ENCODE measurements at places on chromosomes 7 and 10.

- DNase-seq = peak; percentile 43
Measured at GRCh38 chr10:34739915-34740314, 75.2 kb downstream of the PARD3 start.

DNA sequence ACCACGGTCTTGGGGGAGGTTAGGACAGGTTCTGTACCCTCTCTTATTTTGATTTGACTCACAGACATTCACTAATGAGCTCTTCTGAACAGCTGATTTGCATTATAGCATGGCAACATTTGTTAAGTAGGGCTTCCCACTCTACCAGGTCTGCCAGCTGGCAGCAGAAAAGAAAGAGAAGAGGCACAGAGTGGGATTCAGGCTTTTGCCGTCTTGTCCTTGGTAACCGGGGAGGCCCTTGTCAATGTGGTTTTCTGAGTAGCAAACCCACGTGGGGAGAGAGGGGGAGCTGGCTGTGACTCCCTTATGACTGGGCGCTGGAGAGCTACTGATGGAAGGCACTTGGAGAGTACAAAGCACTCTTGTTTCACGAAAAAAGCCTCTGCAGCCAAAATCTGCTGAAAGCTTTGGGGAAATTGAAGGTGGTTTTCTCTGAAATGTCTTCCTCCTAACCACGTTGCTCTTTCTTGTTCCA lies 355.3 kb upstream of the GALNT17 start:
- no peak for DNase-seq

DNA sequence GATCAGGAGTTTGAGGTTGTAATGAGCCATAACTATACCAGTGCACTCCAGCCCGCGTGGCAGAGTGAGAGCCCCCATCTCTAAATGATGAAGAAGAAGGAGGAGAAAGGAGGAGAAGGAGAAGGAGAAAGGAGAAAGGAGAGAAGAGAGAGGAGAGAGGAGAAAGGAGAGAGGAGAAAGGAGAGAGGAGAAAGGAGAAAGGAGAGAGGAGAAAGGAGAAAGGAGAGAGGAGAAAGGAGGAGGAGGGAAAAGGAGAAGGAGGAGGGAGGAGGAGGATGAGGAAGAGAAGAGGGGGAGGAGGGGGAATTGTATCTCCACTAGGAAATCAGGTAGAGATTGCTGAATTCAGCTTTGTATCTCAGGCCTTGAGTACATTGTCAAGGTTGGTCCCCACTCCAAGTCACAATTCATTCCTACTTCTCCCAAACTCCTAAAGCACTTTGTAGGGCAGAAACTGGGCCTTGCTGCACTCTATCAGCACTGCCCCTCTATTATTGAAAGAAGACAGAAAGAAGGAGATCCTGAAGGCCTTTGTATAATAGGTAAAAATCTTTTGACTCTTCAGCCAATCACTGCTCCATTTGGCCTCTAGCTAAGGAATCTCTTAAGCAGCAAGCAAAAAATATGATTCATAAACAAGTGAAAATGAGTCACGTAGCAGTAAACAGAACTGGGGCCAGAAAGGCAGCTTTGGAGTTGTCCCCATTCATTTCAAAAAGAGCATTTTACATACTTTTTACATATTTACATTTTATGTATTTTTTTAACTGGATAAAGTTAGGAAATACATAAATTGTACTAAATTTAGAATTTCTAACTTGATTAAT lies 178.0 kb downstream of the IMMP2L start:
- no peak for DNase-seq

GRCh38 chr7:47762746-47763062 lies 180.8 kb upstream of the TNS3 start:
- DNase-seq = peak; percentile 44

GRCh38 chr10:14889318-14889717 lies 10.7 kb downstream of the SUV39H2 start:
- DNase-seq = no peak

DNA sequence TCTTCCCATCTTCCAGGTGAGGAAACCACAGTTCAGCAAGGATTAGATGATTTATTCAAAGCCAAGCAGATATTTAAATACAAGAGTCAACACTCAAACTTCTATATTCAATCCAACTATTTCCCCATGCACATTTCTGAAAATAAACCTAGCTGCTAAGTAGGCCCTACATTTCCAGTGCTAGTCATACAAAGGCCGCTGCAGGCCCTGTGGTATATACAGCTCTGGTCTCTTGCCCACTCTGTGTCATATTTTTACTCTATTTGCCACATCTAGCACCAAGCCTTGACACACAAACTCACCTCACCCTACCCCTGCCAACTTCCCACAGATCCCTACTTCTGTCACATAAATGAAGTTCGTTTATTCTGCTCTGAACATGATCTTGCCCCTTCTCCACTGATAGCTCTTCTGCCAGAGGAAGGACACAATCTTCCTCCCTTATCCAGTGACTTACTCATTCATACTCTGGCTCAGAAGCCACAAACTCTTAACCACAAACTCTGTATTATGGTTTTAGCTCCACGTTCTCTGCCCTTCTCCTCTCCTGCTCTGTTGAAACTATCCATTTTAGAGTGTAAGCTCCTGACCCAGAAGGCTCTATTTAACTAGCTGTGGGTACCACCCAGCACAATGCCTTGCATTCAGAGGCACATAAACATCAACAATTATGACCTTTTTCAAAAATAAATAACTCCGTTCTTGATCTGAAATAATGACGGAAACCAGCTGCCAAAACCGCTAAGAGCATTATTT lies 180.7 kb downstream of the CPEB3 start:
- no peak for DNase-seq

GRCh38 chr7:117872561-117873309 lies 506 bp downstream of the CTTNBP2 start:
- peak; percentile 24 for DNase-seq

GRCh38 chr7:90312745-90313144 lies 8.4 kb downstream of the FAM237B start:
- DNase-seq = no peak

DNA sequence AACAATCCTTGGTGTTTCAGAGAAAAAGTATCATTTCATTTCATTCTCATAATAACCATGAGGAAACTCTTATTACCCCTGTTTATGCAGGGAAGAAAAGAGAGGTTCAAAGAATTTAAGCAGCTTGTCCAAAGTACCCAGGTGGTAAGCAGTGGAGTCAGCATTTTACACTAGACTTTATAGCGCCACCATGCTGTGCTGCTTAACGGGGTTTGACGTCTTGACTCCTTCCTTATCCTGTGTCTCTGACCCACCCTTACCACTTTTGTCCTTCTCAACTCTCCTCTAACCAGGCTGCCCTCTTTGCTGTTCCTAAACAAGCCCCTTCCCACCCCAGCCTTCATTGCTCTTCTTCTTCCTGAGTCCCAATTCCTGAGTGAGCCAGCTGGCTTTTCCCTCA lies 117.0 kb upstream of the AHR start:
- no peak for DNase-seq

DNA sequence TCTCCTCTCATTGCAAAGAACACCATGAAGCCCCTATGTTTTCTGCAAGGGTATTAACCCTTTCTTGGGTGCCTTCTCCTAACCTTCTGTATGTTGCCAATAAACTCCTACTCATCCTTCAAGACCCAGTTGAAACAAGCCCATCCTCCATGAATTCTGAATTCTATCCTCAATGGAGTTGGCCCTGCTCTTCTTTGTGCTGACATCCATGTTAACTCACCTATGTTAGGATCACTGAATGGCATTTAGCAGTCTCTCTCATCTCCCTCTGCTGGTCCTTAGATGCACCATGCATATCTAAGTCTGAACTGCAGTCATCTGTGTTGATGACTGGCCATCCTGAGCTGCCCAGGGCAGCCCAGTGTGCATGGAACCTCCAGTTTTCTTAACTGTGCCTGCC lies 129.8 kb downstream of the BUB3 start:
- DNase-seq = no peak

DNA sequence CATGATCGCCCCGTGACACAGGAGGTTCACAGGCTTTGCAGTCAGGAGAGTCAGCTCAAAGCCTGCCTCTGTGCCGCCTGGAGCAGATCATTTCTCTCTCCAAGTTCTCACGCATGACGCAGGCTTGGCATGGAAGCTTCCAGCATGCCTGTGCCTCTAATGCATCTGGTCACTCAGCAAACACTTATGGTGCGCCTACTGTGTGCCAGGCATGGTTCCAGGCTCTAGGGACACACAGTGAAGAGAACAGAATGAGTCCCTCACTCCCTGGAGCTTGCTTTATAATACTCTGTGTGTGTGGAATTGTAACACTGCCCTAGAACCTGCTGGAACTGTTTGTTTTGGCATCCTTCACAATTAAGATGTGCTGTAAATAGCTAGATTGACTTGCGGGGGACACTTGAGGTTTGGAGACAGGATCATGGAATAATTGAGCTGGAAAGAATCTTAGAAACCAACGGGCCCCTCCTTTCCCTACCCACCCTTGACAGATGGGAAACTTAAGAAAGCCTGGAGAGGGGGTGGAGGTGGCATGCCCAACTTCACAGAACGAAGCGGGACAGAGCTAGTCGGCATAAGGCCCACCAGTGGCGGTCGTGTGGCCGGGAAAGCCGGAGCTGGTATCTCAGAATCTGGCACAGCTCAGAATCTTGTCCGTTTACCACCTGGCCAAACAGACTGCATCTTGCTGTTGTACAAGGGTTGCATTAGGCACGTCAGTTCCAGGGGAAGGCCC lies 4.6 kb upstream of the MYH16 start:
- DNase-seq = no peak

DNA sequence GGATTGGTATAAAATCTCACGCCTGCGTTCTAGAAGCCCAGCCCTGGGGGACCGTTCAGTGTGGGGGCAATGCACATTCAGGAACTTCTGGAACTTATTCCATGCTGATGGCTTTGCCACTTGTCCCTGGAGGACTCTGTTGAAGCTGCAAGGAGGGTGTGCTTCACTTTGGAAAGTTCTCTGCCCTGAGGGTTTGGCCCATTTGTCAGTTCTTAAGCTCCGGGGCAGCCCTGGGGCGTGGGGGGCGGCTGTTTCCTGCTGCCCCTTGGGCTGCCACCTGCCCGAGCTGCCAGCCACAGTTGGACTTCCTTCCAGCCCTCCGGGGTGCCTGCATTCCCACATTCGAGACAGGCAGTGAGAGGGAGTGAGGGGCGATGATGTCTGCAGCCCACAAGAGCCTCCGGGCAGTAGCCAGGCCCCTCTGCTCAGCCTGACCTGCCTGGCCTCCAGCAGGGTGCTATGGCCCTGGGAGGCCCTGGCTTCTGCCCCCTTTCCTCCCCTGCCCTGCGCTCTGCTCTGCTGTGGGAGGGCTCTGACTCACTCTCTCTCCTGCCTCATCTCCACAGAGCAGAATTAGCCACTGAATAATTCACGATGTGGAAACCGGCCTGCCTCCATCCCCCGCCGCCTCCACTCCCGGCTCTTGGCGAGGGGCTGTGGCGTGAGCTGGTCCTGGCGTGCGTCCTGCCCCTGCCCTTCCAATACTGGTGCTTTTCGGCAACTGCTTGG lies 1.9 kb downstream of the TTYH3 start:
- DNase-seq = no peak

GRCh38 chr10:87887146-87887545 lies 23.7 kb downstream of the PTEN start:
- no peak for DNase-seq

DNA sequence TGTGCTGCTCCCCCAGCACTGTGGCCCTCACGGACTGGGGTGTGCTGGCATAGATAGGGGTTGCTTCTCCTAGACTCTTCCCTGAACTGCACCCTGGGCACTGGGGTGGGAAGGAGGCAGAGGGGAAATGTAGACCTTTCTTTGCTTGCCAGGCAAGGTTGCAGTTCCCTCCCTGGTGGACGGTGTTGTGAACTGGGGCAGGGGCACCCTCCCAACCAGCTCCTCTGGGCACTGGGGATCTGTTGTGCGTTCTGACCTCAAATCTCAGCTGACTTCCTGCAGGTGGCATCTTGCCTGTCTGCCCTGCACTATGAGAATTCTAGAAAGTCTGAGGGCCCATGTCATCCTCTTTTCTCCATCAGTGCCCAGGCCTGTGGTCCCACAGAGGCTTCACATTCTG lies 53.9 kb downstream of the ARHGAP22 start:
- no peak for DNase-seq

DNA sequence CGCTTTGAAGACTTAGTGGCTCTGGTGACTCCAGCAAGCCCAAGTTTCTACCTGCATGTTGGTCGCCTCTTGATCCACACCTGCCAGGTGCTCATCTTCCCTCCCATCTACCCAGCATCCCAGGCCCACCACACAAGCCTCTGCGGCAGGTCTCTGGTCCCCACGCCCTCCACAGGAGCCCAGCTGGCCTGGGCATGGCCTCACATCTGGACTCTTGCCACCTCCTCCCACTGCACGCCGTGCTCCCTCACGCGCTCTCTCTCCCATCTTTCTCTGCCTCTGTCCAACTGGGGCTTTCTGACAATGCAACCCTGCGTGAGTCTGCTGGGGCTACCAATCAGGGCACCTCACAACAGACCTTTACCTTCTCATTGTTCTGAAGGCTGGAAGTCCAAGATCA lies 50.2 kb upstream of the FGFR2 start:
- DNase-seq = no peak

- no peak for DNase-seq
Measured at GRCh38 chr10:59872892-59873463, 33.4 kb downstream of the CCDC6 start.

GRCh38 chr10:10956681-10957542 lies 60.8 kb upstream of the CELF2 start:
- no peak for DNase-seq

DNA sequence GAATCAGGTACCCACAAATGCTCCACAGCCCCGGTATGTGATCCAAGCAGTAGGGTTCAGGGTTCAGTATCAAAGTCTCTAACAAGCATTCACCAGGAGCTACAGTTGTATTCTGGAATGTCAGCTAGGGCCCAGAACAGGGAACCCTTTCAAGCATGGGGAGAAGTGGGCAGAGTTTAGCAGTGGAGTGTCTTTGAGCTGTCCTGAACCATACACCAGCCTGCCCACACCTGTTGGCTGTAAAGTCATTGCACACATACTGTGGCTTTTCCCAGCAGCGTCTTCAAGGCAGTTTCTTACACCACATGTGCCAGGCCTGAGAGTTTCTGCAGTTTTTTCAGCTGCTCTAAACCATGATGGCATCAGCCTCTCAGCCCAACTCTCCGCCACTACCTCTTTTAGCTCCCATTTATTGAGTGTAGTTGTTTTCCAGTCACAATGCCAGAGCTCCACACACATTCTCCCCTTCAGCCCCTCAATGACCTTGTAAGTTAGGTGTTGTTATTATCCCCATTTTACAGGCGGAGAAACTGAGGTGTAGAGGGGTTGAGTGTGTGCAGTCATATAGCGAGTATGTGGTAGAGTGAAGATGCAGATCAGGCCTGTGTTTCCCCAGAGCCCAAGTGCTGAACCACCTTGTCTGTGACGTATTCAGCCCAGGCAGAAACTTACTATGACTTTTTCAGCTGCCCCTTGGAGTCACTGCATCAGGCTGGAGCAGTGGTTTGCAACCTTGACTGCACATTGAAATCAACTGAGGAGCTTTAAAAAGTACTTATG lies 83.1 kb downstream of the CHN2 start:
- no peak for DNase-seq

- DNase-seq = no peak
Measured at GRCh38 chr10:98924526-98924925, 311.1 kb downstream of the HPSE2 start.

Data from Caco-2 (cell line).